ENCODE measurements at places on chromosomes 3 and 15.

- DNase-seq, result no peak
Observed at GRCh38 chr3:187999821-188000220, 154.1 kb upstream of the LPP start.

- DNase-seq, result no peak
Observed at GRCh38 chr3:42690191-42690590, 4.9 kb downstream of the KLHL40 start.

DNA sequence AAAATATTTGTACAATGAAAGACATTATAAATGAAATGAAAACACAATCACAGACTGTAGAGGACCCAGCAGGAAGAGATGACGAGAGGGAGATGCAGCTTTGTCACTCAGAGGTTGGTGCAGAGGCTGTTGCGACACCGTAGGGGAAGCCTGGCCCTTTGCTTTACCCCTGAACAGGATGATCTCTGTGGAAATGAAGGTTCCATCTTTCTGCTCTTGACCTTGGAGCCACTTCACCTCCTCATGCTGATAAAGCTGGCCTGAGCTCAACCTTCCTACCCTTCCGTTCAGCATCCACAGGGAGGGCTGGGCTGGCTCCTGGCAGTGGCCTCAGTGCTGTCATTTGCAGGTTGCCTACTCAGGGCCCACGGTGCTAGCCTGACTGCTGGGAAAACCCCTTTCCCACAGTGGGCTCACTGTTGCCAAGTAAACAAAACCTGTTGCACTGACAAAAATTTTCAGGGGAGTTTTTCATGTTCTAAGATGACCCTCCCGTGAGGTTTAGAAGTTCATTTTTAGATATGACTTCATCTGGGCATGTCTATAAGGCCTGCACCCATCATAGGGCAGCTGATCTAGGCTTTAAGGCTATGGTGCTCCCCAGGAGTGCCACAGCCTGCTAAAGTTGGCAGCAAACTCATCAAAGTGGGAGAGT, 3.0 kb upstream of the CD80 start:
- no peak for DNase-seq

DNA sequence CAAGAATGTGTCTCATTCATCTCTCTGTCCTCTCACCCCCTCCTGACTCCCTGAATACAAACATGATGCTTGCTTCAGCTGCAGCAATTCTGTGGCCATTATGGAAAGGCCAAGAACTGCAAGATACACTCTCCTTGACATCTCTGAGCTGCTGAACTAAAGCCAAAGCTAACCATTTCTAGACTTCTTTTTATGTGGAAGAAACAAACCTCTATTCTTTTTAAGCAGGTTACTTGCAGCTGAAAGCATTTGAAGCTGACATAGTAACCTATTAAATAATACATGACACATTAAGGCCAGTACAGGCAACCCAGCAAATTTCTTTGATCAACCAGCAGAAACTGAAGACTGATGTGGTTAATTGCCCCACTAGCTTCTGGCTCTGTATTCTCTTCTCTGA, 17.5 kb downstream of the FHIT start:
- DNase-seq, result no peak

DNA sequence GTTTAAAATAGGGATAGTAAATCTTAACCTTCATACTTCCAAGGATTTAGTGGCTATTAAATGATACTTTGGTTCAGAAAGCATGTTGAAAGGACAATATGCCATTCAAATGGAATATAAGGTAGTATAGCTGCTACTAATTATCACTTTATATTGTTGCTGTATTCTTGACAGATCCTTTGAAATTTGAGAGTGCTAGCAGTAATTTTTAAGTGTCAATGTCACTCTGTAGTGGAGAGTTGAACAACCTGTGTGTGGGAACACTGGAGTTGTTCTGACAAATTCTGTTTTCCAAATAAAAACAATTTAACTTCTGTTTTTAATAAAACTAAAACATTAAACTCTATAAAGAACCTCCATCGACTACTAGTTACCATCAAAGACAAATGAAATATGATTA, 565.7 kb downstream of the FGF12 start:
- no peak for DNase-seq

Data from NCI-H524 (cell line).